Motor neuron (in vitro differentiated cells): ENCODE measurements at places on chromosomes 1 and 21. TPM values are rescaled to one million over a fixed set of nuclear protein-coding genes. Genes with fewer than 3 reads are reported as not detected.

Gene SYT6
- 0.10 TPM in 1 of 2 replicates, not detected in the other for total RNA-seq

DNA sequence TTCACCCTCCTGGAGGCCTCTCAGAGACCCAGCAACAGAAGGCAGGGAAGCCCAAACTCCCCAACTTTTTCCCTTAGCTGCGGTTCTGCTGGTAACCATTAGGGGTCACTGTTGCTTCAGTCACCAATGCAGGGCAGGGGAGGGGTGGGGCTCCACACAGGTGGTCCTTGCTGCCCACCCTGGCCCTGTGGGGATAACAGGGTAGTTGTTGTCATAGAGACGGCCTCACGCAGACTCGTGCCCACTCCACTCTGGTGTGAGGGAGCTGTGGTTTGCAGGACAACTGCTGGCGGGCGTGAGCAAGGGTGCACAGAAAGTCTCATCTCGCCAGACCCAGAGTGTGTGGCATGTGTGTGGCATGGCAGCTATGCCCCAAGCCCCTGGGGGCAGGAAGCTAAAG lies 19.9 kb downstream of the INSRR start:
- ATAC-seq = peak; percentile 48

GRCh38 chr1:76543495-76543894 lies 323.8 kb upstream of the ST6GALNAC5 start:
- ATAC-seq = no peak

DNA sequence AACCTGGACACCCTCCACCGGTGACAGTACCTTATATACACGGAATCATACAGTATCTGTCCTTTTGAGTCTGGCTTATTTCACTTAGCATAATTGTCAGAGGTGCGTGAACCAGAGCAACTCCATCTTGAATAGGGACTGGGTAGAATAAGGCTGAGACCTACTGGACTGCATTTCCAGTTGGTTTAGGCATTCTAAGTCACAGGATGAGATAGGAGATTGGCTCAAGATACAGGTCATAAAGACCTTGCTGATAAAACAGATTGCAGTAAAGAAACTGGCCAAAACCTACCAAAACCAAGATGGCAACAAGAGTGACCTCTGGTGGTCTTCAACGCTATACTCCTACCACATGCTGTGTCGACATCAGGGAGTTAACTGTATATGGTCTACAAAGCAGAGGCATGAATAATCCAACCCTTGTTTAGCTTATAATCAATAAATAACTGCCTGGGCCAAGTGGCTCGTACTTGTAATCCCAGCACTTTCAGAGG lies 1.4 kb upstream of the FDPS start:
- ATAC-seq = no peak

- ATAC-seq = no peak
These were observed 63.7 kb downstream of the RERE start for GRCh38 chr1:8753736-8754135.

Gene AMPD1
- not detected in 2 replicates for total RNA-seq

Gene C4BPA
- total RNA-seq = not detected in 2 replicates

DNA sequence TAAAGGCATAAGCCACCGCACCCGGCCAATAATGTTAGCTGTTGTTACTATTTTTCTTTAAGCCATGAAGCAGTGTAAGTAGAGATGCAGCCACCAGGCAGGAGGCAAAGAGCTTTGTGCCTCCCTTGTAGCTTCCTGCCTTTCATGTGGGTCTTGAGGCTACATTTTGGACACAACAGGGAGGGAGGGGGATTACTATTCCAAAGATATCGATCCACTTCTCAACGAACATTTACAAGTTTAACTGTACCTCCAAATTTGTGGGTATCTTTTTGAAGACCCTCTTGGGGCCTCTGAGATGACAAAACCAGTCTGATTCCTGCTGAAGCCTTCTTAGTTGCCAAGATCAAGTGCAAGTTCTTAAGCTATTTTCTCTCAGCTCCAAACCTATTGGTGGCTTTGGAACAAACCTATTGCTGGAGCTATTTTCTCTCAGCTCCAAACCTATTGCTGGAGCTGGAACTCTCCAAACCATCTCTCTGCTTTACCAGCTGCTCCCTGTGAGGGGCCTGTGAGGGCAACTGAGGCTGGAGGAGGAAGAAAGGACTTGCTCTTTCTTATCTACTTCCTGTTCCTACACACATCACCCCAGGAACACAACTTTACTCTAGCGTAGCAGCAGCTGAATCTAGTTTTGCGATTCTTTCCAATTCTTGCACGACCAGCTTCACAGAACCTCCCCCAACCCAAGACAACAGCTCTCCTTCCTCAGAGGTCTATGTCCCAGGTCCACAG lies 16.1 kb upstream of the RCAN3 start:
- ATAC-seq = no peak

Gene MPZ
- total RNA-seq = 1.2 and 2.6 TPM in 2 replicates
